ENCODE measurements at places on chromosomes 11 and 22.

- DNase-seq, result no peak
Measured at GRCh38 chr11:116066777-116067176, 562.6 kb upstream of the CADM1 start.

GRCh38 chr22:31022516-31022915, 53.5 kb downstream of the TUG1 start:
- DNase-seq, result no peak

GRCh38 chr11:71428861-71429435, 19.2 kb downstream of the DHCR7 start:
- DNase-seq, result no peak

DNA sequence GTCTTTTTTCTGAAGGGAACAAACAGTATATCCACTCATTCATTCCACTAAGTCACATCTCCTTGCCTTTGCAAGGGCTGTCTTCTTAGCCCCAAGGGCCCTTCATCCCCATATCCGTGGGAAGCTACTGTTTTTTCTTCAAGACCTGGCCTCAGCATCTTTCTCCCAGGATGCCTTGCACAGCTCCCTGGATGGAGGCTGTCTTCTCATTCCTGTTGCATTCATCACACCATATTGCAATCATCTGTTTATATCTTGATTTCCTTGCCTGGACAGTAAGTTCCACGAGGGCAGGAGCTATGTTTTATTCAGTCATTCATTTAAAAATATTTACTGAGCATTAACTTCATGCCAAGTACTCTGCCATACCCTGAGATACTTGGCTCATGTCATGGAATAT, 29.3 kb upstream of the NECTIN1 start:
- DNase-seq, result no peak

GRCh38 chr11:23318670-23319069, 458.4 kb upstream of the CCDC179 start:
- DNase-seq, result no peak

DNA sequence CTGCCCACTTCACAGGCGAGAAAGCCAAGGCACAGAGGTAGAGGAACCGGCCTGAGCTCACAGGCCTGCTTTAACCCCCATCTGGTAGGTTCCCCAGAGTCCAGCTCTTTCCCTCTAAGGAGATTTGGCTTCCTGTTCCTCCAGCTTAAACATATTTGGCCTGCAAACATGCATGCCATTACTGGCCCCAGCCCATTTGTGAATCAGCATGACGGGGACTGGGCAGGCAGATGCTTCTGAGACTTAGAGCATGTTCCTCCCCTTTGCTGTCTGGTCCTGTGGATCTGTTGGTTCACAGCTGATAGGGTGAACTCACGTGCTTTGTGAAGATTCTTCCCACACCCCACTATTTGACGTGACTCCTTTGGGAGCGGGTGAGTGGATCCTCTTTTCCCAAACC, 12.6 kb downstream of the CHST1 start:
- no peak for DNase-seq

GRCh38 chr11:71156301-71156700, 96.1 kb downstream of the SHANK2 start:
- DNase-seq, result no peak

DNA sequence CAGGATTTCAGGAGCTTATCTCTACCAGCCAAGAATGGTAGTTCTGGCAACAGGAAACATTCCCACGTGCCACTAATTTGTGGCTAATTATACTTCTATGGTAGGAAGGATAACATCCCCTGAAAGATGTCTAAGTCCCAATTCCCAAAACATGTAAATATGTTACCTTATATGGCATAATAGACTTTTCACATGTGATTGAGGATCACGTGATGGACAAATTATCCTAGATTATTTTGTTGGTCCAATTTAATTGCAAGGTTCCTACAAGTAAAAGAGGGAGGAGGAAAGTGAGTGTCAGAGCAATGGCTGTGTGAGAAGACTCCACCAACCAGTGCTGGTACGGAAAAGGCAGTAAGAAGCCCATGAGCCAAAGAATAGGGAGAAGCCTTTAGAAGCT, 9.9 kb upstream of the MSANTD4 start:
- DNase-seq, result no peak

DNA sequence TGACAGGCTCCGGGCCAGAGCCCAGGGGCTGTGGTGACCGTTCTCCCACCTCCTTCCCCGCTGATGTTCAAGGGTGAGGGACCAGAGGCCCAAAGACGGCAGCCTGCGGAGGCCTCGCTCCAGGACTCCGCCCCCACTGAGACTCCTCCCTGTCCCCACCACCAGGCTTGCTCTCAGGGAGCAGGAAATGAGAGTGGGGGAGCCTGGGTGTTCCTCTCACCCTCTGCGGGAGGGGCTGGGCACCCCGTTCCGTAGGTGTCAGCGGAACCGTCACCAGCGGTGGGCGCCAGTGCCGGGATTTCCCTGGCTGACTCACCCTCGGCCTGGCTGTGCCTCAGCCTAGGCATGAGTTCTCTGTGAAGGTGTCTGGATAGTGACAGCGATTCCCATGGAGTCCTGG, 15.7 kb downstream of the DAGLA start:
- DNase-seq, result peak; percentile 85

GRCh38 chr11:33692013-33692504, 8.6 kb downstream of the C11orf91 start:
- DNase-seq, result no peak

- peak; percentile 20 for DNase-seq
Measured at GRCh38 chr11:72482211-72482812, 48.0 kb upstream of the CLPB start.

GRCh38 chr11:17855531-17856290, 121.1 kb downstream of the KCNC1 start:
- DNase-seq, result no peak

GRCh38 chr22:42994917-42995562, 19.9 kb downstream of the PACSIN2 start:
- DNase-seq, result no peak

GRCh38 chr11:18277565-18278271, 11.7 kb downstream of the SAA1 start:
- DNase-seq, result no peak

- DNase-seq, result no peak
Measured at GRCh38 chr22:48238966-48239365, 1476.5 kb downstream of the TBC1D22A start.

GRCh38 chr11:90321018-90321417, 98.2 kb upstream of the CHORDC1 start:
- no peak for DNase-seq

All from activated T-helper 2 cell treated with anti-CD3 and anti-CD28 coated beads, Interferon-gamma antibody, Interleukin-2, Interleukin-4, amounts not matched to agents 10 μg/mL and 5 μg/mL and 100 μg/mL, durations not matched to agents 14 hours and 24 hours and 36 hours (primary cell).